ENCODE measurements at places on chromosomes 12 and 14.

- no peak for DNase-seq
Measured at GRCh38 chr12:93857279-93857938, 180.2 kb downstream of the CRADD start.

GRCh38 chr12:28987538-28988324 is 161.3 kb upstream of the FAR2 start:
- no peak for DNase-seq

DNA sequence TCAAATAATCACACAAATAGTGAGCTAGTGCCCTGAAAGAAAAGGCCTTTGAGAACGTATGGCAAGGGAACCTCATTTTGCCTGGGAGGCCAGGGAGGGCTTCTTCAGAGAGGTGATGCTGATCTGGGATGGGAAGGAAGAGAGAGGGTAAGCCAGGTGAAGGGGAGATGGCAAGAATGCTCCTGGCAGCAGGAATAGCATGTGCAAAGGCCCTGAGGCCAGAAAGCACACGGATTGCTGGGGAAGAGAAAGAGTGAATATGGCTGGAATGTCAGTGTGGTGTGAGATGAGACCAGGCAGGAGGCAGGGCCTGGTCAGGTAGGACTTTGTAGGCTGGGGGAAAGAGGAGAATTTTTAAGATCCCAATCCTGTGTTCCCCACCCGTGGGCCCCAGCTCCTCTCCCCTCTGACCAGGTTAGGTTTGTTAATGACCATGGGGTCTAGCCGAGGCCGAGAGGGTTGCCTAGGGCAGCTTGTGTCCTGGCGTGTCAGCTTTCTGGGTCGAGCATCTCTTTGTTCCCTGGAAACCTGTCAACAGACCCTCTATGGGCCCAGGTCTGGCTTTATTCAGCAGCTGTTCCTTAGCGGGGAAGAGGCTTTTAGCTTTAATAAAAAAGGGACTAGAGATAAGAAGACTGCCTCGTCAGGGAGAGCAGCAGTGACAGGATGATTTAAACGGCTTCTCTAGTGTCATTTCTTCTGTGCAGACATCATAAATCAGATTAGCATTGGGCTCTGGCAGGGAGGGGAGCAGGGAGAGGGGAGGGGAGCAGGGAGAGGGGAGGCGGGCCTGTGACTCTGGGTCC is 123.4 kb downstream of the ADCK1 start:
- no peak for DNase-seq

DNA sequence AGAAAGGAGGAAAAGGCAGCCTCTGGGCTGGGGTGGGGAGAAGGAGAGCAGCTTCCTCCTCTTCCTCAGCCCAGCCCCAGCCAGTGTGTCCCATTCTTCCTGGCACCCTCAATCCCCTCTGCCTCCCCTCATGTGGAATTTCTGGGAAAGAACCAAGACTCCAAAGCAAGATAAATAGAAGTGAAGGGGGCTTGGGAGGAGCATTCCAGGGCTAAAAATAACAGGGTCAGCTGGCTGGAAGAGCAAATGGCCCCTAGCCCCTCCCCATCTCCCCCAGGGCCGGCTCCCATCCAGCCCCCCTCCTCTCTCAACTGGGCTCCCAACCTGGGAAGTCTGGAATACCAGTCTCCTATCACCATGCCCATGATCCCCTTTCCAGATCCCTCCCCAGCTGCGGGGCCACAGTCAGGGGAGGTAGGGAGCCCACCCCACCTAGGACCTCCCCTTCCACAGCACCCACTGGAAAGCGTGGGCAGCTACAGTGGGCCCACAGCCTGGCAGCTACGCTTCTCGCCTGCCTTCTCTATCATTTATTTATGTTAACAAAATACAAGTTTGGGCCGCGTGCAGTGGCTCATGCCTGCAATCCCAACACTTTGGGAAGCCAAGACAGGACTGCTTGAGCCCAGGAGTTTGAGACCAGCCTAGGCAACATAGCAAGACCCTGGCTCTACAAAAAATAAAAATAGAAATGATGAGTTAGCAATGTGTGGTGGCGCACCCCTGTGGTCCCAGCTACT is 88.3 kb downstream of the IRF2BPL start:
- no peak for DNase-seq

DNA sequence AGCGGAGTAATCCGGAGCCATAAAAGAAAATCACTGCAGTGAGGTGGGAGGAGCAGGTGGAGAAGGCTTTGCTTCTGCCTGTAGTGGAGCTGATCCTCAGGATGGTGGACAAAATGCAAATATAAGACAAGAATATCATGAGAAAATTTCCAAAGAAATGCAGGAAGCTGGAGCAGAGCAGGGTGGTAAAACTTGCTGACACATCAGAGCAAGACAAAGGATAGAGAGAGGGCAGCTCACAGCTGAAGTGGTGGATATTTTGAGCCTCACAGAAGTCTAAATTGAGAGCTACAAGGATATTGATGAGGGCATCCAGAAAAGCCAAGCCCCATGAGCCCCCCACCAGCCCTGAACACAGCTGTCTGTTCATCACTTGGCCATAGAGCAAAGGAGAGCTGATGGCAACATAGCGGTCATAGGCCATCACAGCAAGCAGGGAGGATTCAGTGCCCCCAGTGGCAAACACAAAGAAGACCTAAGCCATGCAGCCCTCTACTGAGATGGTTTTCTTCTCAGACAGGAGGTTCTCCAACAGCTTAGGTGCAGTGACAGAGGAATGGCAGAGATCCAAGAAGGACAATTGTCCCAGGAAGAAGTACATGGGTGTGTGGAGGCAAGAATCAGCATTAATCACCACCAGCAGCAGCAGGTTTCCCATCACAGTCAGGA is 30.0 kb upstream of the ANP32D start:
- DNase-seq = no peak

GRCh38 chr14:86989285-86989684 is 1003.7 kb downstream of the GALC start:
- no peak for DNase-seq
